ENCODE measurements at places on chromosomes 12 and 14.

- no peak for DNase-seq
Measured at GRCh38 chr12:24617471-24617870, 331.4 kb downstream of the BCAT1 start.

- DNase-seq = no peak
Measured at GRCh38 chr12:99121546-99121945, 476.5 kb downstream of the APAF1 start.

GRCh38 chr12:101925935-101926334, 48.6 kb downstream of the DRAM1 start:
- DNase-seq = peak; percentile 40

- DNase-seq = no peak
Measured at GRCh38 chr14:85824526-85824925, 294.6 kb downstream of the FLRT2 start.

DNA sequence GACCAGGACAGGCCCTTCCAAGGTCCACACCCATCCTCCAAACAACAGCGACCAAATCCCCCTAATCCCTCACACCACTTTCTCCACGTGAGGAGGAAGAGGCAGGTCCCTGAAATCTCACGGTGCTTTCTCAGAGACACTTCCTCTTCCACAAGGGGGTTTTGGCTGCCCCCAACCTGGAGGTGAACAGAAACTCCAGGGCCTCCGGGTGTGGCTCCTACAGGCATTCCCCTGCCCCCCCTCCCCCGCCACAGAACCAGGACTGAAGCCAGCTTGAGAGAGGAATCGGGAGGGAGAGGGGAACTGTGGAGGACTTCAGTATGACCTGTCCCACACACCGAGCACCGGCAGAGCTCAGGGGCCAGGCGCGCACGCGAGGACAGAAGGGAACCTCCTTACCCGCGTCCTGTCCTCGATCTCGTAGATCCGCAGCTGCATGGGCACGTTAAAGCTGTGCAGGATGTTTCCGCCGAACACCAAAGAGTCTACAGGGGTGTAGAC, 60.2 kb downstream of the KDM2B start:
- no peak for DNase-seq

- no peak for DNase-seq
Measured at GRCh38 chr12:76920172-76921099, 41.6 kb upstream of the CSRP2 start.

DNA sequence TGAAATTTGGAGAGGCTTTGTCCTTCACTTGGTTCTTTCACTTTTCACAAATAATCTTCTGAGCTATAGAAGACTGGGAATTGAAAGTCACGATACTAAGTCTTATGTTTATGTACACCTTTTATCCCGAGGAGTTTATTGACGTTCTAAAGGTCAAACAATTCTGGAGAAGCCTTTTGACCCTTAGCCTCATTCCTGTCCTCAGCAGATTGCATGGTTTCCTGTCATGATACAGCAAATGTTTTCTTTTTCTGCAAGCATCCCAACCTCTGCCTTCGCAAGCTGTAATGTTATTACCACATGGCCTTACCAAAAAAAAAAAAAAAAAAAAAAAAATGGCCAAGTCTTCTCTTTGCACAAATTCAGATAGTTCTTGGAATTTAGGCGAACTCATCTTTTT, 411.7 kb upstream of the FLRT2 start:
- no peak for DNase-seq

DNA sequence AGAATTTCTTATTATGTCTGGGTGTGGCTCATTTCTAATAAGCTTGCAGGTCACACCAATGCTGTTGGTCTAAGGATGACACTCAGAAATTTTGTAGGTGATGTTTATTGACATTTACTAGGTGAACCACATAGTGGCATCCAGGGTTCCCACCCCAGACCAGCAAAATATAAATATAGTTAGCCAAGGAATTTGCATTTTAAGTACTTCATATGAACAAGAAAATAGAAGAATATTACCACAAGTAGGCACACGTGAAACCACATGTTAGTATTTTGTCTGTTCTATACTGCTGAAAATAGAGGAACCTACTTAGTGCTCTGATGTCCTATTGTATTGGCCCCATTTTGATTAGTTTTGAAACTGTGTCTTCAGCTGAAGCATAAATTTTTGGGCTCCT, 71.1 kb downstream of the USP15 start:
- DNase-seq = no peak

DNA sequence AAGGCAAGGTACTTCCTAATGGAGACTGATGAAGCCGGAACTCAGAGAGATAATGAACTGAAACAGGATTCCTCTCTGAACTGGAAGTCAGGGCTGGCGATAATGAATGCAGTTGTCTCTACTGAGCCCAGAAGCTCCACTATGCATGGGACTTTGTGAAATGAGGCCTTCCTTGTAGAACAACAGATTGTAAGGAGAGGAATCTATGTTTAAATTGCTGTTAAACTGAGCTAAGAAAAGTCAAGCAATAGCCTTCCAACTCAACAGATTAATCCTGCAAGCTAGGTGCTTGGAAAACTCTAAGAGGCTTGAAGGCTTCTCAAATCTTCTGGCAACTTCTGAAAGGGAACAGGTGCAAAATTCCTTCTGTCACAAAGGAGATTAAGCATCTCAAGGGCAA, 119.5 kb upstream of the ARHGAP5 start:
- DNase-seq = no peak

- DNase-seq = no peak
Measured at GRCh38 chr14:104195878-104196277, 57.5 kb downstream of the KIF26A start.

DNA sequence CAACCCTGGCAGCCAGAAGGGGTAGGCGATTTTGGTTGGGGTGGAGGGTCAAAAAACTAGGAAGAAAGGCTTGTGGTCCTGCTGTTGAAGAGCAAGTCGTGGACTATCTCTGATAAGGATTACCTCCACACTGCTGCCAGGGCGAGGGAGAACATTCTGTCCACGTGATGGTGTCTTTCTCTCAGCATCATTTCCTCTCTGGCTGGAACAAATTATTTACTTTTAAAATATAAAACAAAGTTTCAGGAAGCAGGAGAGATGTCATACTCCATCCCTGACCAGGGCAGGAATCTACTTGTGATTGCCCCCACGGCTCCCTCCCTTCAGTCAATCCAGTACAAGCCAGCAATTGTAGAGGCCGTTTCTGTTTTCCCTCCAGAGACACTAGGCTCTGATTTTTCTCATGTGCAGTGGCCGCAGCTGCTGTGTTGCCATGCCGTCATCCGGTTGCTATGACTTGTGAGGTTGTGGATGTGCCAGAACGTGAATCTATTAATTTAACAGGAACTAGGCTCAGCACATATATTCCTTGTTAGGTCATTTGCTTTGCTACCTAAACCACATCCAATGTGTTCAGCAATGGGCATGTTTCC, 61.5 kb upstream of the PTGR2 start:
- no peak for DNase-seq

GRCh38 chr14:101186544-101186943, 283.0 kb upstream of the RTL1 start:
- no peak for DNase-seq

DNA sequence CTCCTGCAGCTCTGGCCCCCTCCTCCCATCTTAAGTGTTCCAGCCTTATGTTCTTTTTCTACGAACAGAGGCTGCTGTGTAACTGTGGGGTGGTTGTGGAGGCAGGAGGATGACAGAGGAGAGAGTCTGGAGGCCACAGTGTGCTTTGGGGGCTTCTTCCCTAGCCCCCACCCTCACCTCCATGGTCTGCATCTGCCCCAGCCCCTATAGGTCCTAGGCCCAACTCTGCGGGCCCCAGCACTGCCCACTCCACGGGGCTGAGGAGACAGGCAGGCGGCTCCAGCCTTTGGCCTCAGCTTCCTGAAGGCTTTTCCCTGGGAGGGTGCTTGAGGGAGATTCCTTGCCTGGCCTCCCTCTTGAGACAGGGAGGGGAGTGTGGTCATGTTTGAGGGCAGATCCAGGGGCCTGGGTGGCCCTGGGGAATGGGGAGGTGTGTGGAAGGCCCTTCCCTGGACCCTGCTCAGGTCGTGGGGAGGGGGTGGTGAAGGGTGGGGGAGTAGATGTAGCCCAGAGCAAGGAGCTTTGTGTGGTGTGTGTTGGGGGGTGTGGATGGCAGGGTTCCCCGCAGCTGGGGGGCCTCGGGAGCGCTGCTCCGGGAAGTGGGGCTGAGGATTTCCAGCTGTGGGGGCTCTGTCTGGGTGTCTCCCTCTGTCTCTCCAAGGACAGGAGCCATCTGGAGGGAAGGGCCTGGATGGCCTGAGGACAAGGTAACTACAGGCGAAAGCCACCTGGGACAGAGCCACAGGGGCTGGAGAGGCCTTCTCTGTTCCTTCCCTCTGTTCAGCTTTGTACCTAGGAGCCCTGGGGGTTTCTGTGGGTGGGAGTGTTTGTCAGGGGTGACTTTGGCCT, 1.1 kb downstream of the SMIM41 start:
- DNase-seq = no peak

DNA sequence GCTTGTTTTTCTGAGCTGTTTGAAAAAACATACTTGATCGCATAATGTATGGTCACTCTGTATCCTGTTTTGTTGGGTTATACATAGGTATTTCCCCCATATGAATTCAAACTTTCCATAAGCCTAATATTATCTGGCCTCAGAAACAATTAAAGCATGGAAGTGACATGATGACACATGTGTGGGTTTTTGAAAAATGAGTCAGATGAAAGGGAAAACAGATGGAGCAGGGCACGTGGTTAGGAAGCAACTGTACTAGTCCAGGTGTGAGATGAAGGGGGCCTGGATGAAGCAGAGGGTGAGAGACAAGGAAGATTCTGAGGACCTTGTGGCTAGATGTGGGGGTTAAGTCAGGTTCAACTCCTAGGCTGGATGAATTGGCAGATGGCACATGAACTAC, 92.7 kb upstream of the DNM1L start:
- peak; percentile 18 for DNase-seq

DNA sequence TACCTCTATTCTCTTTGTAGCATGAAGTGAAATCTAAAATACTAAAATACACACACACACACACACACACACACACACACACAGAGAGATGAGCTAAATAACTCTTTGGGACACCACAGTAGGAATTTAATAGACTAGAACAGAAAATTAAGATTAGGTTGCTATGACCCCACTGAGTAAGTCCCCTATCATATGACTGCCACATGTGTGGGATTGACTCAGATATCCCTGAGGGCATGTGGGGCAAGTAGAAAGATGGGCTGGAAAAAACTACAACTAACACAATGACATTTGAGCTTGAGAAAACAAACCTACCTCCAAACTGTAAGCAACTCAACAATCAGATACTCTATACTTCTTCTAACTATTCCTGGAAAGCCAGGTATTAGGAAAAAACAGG, 27.0 kb downstream of the SLC25A21 start:
- DNase-seq = no peak

DNA sequence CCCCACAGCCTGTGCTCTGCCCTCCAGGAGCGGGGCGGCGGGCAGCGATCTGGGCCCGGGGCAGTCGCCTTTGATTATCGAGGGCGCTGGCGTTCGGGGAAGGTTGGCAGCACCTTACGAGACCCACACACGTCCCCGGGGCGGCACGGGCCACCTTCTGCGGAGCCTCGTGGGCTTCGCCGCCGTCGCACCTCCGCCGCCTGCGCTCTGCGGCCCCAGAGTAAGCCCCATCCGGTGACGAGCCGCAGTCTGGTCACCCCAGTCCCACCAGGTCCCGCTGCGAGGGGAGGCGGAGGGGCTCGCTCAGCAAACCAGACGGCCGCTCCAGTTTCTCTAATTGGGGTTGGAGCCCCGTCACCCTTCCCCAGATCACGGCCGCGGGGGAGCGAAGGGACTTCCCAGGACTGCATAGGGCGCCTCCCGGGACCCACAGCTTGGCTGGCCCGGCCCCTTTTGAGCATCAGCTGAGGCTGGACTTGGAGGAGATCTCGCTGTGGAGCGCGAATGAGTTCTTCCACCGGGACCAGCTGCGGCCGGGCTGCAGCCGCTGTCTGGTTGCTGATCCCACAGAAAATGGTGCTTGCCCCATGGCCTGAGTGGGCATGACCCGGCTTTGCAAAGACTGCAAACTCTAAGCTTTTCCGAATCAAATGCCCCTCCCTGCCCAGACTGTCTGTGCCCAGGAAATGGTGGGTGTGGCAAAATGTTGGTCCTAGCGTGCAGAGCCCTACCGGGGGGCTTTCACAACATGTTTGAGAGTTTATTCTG, 560 bp downstream of the LGALS3 start:
- DNase-seq = no peak

DNA sequence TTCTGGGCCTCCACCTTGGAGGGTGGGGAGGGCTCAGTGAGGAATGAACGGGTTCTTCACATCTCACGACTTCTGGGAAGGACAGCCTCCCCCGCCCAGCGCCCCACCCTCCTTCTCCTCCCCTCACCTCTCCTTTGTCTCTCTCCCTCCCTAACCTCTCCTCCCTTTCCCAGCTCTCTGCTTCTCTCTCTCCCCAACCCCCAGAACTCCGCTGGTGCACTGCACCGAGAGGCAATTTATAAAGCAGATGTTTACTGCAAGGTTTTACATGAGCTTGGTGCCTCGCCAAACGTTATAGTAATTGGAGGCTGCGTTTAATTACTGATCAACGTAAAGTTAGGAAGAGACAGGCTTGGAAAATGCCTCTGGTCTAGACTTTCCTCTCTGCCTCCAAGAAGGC, 42.9 kb upstream of the FAM222A start:
- DNase-seq = no peak

DNA sequence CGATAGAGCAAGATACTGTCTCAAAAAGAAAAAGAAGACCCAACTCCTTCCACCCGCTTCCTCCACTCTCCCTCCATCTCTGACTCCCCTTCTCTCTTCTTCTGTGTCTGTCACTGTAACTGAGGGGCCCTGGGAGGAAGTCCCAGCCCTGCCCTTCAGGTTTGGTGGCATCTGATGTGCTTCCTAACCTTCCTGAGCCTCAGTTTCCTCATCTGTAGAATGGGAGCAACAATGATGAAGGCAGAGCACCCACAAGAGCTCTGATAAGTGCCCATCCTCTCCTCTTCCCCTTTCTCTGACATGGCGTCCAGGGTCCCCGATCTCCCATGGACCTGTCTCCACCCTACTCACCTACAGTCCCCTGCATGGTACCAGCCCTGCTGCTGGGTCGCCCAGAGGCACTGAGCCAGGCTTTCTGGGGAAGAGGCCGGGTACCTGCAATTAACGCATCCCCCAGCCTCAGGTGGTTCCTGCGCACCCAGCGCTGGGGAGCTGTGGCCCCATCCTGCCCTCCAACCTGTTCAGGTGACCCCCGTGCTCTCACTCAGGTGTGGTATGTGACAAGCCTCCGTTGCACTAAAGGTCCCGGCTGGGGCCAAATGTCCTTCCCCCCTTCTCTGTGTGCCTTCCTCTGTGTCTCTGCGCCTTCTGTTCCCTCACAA, 13.2 kb downstream of the FOXN4 start:
- no peak for DNase-seq

- DNase-seq = no peak
Measured at GRCh38 chr12:95547522-95548055, 3.7 kb downstream of the USP44 start.
